CD4-positive, alpha-beta T cell treated with Interleukin-21 for 1 hour (primary cell): ENCODE measurements at places on chromosomes 13 and 19.
A peak's percentile ranks its signal among the peaks of the same experiment; 100 is the strongest.

DNA sequence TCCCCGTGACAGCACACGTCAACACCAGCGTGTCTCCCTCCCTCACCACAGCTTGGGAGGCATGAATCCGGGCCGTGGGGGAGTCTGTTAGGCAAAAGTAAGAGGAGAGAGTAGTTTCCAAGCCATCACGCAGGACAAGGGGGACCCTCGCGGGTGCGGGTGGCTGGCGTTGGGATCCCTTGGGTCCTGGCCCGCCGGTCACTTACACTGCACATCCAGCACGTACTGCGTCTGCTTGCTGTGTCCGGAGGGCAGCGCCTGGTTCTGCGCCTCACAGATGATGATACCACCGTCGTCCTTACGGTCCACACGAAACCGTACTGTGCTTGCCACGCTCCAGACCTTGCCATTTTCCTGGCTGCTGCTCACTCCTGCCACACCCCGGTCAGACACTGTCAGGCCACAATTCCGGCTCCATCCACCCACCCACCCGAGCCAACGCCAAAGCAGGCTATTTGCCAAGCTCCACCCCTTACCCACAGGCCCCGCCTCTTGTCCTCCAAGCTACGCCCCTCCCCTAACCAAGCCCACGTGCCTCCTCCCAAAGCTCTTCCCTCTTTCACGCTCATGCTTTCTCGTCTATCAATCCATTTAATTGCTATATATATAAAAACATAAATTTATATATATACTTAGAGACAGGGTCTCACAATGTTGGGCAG lies 6.6 kb upstream of the ZNF428 start:
- DNase-seq = no peak

DNA sequence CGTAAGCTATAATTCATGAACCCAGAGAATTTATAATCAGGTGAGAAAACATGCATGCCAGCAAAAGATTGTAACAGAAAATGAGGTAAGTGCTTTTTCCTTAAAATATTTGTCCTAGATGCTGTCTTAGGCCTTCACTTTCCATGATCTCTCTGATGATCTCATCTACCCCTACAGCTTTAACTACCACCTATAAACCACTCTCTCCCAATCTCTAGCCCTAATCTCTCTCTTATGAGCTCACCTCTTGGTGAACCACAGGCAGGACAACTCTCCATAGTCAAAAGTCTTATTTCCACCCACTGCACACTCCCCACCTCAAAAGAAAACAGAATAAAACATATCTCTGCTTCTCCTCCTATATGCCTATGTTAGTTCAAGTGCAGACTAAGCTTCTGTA lies 137.1 kb downstream of the SLC7A1 start:
- no peak for DNase-seq

DNA sequence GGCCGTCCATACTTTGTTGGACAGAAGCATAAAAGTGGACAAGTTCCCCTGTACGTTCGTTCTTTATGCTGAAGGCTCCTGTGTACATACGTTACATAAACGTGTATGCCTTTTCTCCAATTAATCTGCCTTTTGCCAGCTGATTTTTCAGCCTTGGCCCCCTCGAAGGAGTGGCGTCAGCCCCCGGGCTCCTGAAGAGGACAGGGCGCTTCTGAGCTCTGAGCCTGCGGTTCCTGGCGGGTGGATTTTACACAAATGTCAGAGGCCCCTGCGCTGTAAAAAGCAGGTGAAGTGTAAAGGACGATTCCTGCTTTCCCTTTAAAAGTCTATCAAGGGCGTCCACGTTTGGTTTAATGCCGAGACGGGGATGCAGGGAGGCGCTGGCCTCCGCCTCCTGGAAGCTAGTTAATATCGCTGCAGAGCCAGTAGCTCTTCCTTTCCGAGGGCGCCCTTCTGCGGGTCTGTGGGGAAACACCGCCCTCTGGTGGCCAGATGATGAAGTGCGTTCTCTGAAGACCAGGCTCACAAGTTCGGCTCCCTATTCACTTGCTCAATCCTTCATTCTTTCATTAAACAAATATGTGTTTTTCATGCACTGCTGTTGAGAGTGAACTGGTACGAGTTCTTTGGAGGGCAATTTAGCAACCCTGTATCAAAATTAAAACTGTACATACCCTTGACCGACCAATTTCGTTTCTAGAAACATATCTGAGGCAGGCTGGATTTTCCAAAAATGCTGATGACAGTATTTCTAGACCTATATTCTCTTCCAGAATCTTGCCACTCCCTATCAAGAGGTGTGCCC lies 62.0 kb downstream of the GPR12 start:
- peak; percentile 76 for DNase-seq

GRCh38 chr19:8569066-8569771 lies 8.0 kb downstream of the MYO1F start:
- DNase-seq = peak; percentile 84

GRCh38 chr13:50129081-50129705 lies 113.9 kb downstream of the KCNRG start:
- peak; percentile 42 for DNase-seq

DNA sequence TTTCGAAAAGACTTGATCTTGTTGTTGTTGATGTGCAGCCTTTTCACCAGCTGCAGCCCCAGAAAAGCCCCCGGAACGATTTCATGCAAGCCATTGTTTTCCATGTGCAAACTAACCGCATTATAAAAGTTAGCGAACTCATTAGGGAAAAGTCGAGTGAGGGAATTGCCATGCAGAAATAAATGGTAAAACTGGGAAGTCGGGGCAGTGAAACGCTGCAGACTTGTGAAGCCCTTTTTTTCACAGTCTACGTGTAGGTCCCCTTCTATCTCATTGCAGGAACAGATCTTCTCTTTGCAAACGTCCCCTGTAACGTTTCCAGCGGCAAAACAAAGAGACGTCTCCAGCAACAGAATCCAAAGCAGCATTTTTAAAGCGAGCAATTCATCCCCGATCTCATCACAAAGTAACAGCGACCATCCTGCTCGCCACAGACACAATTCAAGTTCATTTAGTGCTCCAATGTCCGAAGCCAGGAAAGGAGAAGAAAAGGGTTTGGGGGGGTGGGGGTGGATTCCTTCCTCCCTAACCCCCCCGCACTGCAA lies 1.1 kb downstream of the SLITRK1 start:
- no peak for DNase-seq

- no peak for DNase-seq
Measured at GRCh38 chr19:33774751-33775150, 21.9 kb upstream of the KCTD15 start.

GRCh38 chr19:9453953-9454352 lies 18.6 kb upstream of the ZNF266 start:
- no peak for DNase-seq

DNA sequence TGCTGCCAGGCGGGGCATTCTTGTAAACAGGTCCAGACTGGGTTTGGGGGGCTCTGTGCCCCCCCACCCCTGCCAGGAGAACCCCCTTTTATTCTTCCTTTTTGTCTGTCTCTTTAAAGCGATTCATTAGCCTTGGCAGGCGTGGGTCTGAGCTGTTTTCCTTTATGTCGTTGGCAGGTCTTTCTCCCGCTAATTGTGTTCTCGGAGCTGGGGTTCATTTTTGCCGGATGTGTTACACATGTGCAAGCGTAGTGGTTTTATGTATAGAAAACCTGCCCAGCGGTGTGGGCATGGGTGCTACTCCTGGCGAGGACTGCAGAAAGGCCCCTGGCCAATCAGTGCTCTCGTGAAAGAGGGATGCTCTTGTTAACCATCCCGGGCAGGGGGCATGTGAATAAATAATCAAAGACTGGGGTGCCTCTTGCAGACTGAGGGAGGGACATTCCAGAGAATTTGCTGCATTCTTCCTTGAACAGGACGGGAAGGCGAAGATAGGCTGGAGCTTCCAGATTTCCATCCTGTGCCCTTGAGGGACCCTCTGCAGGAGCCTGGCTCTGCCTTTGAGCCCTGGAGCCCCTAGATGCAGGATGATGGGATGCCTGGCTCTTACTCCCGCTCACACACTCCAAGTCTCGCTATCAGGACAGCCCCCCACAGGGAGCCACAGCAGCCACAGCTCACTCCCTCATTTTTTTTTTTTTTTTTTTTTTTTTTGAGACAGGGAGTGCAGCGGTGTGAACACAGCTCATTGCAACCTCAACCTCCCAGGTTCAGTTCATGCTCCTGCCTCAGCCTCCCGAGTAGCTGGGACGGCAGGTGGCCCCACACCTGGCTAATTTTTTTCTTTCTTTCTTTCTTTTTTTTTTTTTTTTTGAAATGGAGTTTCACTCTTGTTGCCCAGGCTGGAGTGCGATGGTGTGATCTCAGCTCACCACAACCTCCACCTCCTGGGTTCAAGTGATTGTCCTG lies 14.1 kb downstream of the CARM1 start:
- DNase-seq = no peak

DNA sequence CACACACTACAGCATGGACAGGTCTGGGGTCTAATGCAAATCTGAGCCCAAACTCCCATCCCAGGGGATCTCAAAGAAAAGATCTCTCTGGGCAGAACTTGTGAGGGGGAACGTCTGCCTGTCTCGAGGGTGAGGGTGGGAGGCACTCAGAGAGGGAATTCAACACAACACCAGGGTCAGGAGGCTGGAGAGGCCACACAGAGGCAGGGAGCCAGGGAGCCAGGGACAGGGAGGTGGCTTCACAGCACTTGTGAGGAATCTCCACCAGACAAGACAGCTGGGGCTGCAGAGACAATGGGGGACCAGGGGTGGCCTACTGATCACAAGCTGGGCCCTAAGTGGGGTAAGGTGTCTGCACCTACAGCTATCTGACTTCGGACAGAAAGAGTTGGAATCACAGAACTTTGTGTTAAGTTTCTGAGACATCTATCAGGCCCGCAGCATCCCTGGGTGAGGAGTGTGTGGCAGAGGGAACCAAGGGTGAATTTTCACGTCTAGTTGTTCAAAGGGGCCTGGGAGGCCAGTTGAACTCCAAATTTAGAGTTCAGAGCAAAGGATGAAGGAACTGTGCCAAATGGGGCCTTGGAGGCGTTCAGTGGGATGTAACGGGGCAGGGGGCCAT lies 12.7 kb upstream of the AKAP8L start:
- no peak for DNase-seq

GRCh38 chr13:35457258-35457657 lies 19.2 kb downstream of the MAB21L1 start:
- DNase-seq = no peak

DNA sequence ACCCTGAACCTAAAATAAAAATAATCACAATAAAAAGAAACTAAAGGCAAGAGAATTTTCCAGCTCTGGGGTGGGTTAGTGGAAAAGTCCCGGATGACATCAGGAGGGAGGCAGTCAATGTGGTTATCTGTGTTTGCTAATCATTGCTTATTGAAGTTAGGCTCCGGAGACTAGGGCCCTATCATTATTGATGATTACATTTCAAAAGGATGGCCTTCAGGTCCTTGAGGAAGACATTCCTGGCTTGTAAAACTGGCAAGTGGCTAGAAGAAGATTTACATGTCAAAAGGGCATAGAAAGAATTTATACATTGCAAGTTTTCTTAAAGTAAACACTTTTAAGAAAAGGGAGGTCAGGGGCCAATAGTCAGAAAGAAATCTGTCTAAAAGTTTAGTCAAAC lies 123.4 kb downstream of the POSTN start:
- no peak for DNase-seq

GRCh38 chr19:45363861-45364459 lies 6.4 kb downstream of the ERCC2 start:
- no peak for DNase-seq

DNA sequence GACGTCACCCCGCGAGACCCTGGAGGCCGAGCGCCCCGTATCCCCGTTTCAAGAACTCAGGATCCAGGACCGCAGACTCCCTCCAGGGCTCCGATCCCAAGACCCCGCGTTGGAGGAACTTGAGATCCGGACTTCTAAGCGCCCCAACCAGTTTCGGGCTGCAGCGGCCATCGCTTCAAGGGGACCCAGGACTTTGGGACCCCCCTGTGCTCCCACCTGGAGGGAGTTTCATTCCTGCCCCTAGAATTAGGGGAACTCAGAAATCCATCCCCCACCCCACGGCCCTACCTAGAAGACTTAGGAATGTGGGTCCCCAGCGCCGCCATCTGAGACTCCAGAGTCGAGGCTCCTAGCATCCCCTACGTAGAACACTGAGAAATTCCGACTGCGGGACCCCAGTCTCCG lies 400 bp downstream of the PLEKHG2 start:
- DNase-seq = no peak

- DNase-seq = peak; percentile 38
Measured at GRCh38 chr19:14561847-14562351, 10.0 kb downstream of the NDUFB7 start.

GRCh38 chr13:21149568-21149967 lies 26.8 kb downstream of the SKA3 start:
- DNase-seq = no peak

GRCh38 chr13:80131204-80131603 lies 209.7 kb downstream of the SPRY2 start:
- DNase-seq = no peak

DNA sequence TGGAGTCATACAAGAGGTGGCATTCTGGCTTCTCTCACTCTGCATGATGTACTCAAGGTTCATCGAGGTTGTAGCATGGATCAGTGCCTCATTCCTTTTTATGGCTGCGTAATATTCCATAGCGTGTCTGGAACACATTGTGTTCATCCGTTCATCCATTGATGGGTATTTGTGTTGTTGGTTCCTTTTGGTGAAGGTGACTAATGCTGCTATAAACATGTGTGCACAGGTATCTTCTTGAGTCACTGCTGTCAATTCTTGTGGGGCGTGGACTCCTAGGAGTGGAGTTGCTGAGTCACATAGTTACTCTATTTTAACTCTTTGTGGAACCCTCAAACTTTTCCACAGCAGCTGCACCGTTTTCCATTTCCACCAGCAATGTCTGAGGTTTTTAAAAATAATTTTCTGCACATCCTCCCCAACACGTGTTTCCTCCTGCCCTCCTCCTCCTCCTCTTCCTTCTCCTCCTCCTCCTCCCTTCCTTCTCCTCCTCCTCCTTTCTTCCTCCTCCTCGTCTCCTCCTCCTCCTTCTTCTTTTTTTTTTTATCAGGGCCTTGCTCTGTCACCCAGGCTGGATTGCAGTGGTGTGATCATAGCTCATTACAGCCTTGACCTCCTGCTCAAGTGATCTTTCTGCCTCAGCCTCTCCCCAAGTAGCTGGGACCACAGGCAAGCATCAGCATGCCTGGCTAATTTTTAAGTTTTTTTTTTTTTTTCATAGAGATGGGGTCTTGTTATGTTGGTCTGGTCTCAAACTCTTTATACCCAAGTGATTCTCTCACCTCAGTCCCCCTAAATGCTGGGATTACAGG lies 2.0 kb upstream of the TMEM221 start:
- DNase-seq = no peak
